ENCODE measurements at places on chromosomes 5 and 9.

DNA sequence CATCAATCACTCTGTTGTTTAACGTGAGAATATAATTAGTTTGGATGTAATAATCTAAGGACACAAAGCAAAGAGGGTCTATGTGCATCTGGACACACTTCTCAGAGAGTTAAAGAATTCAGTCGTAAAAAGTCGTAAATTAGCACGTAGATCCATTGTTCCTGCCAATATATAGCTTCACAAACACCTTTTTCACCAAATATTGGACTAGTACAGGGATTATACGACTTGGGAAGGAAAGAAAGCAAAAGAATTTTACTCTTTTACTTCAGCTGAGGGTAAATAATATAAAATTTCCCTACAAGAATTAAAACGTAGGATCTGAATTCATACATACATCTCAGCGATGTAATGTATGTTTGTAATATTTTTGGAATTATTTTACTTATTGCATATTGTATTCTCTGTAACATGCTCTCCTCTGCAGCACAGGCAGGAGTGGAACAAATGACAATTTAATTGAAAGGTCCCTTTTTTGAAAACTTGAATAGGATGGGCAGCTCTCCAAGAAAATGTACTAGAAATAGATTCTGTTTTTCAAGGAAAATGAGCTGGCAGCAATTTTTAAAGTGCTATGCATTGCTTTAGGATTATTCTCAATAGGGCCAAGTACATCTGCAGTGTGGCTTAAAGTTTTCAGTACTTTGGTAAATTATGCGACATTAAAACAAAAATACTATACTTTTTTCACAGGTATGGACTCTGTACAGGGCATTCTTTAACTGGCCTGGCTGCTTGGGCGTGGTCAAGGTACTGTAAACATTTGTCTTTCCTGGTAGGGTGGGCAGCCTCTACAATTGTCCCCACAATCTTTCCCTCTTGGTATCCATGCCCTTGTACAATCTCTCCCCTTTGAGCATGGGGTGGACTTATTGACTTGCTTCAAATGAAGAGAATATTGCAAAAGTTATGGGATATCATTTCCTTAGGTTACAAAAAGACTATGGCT lies 39.7 kb upstream of the HSD17B4 start:
- no peak for DNase-seq

GRCh38 chr5:7592910-7593309 lies 197.0 kb downstream of the ADCY2 start:
- no peak for DNase-seq

- no peak for DNase-seq
These were observed 1143.8 kb upstream of the DMAC1 start for GRCh38 chr9:8943392-8943791.

- DNase-seq, result no peak
These were observed 47.7 kb downstream of the SIL1 start for GRCh38 chr5:139150367-139150999.

GRCh38 chr5:113140837-113141671 lies 164.5 kb downstream of the DCP2 start:
- no peak for DNase-seq

- DNase-seq, result no peak
These were observed 213.3 kb downstream of the PCSK1 start for GRCh38 chr5:96219580-96220281.

- no peak for DNase-seq
These were observed 12.9 kb upstream of the EEIG1 start for GRCh38 chr9:127993721-127994120.

GRCh38 chr9:30197954-30198353 lies 2186.5 kb upstream of the ACO1 start:
- no peak for DNase-seq

DNA sequence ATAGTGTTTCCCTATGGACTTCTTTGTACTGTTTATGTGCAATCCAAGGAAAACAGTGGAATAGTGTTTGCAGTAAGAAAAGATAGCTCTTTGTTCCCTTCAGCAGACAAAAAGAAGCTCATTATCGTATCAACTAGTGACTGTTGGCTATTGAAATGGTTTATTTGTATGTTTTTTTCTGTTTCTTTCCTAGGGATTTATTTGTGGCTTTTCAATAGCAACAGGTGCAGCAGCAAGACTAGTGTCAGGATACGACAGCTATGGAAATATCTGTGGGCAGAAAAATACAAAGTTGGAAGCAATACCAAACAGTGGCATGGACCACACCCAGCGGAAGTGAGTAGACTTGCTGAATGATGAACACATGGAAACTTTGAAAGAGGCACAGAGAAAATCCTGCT lies 65.1 kb downstream of the SLC44A1 start:
- no peak for DNase-seq

DNA sequence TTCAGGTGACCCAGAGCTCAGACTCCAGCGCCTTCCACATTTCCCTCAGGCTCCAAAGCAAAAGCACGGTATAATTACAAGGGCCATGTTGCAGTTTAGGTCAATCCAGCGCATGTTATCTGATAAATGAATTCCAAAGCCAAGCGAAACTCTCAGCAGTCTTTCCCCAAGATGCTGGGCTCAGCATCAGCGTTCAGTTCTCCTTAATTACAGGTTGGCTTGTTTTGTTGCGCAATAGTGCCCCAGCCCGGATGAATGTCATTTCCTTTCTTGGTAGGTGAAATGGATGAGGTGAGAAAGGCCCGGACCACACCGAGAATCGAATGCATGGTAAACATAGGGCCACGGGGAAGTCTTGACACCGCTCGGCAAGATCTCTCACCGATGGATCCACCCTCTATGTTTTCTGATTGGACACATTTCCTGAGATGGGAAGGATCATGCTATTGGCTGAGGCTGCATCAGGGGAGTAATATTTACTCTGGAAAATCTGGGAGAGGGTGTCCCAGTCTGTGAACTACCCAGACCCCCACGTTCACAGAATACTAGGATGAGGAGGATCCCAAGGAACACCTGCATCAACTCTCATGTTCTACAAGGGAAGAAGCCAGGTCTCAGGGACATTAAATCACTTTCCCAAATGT lies 221.2 kb upstream of the ANKRD55 start:
- no peak for DNase-seq

DNA sequence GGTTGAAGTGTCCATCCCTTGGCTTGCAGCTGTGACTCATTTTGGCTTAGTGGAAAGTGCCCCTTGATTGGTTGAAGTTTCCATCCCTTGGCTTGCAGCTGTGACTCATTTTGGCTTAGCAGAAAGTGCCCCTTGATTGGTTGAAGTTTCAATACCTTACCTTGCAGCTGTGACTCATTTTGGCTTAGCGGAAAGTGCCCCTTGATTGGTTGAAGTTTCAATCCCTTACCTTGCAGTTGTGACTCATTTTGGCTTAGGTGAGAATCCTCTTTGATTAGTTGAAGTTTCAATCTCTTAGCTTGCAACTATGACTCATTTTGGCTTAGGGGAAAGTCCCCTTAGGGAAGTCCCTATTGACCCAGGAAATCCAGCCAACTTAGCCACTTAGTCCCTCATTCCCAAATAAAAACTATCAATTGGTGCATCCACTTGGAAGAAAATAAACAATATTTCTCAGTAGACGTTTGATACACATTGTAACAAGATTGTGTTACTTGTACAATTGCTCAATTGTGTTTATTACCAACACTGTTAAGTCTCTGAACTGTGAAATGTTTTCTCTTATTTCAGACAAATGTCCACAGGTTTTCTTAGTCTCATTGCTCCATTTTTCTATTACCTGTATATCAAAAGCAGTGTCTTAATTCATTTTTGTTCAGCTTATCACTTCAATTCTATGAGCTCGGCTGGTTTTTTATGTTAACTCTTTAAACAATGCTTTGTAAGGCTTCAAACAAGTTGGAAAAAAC lies 2308.8 kb upstream of the ACO1 start:
- DNase-seq, result no peak

GRCh38 chr9:122827761-122828093 lies 661 bp downstream of the PDCL start:
- DNase-seq, result no peak

- DNase-seq, result no peak
These were observed 82.4 kb downstream of the ZNF354C start for GRCh38 chr5:179142434-179143198.

DNA sequence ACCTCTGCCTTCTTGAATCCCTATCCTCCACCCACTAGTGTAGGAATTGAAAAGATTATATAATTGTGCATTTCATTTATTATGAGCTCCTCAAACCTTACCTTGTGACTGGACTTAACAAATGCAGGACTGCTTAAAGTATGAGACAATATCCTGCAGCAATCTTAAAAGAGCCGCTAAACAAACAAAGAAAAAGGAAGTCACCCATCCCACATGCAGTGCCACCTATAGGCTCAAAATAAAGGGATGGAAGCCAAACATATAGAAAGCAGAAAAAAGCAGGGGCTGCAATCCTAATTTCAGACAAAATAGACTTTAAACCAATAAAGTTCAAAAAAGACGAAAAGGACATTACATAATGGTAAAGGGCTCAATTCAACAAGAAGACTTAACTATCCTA lies 8.7 kb downstream of the PCAT7 start:
- no peak for DNase-seq

- no peak for DNase-seq
These were observed 8.7 kb downstream of the HMGCS1 start for GRCh38 chr5:43304525-43304924.

DNA sequence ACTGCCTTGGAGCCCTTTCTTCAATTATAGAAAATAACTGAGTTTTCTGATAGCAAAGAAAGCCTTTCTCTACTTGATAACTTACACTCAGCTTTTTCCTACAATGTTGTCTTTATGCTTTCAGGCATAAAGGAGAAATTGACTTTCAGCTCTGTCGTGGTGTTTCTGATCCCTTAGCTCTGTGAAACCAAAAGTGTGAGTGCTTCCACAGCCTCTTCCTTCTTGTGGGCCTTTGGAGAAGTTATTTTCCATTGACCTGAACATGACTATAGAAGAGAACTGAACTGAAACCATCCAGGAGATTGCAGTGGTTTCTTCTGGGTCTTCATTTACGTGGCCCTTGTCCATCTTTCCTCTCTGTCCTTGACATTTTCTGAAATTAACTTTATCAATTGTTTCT lies 59.5 kb upstream of the EQTN start:
- no peak for DNase-seq

- DNase-seq, result no peak
These were observed 315.5 kb downstream of the TRPM3 start for GRCh38 chr9:70805949-70806348.

GRCh38 chr9:75544815-75545214 lies 345.7 kb upstream of the PCSK5 start:
- DNase-seq, result no peak

GRCh38 chr5:76583163-76584047 lies 39.8 kb downstream of the F2RL2 start:
- DNase-seq, result no peak

- no peak for DNase-seq
These were observed 487.2 kb downstream of the SPATA31D1 start for GRCh38 chr9:82475584-82476301.
